NCI-H2107 (cell line): ENCODE measurements at places on chromosomes 7 and 10.

- no peak for DNase-seq
Observed at GRCh38 chr10:21160116-21160515, 263.0 kb upstream of the NEBL start.

- no peak for DNase-seq
Observed at GRCh38 chr10:79628988-79629954, 18.5 kb downstream of the SFTPA1 start.

DNA sequence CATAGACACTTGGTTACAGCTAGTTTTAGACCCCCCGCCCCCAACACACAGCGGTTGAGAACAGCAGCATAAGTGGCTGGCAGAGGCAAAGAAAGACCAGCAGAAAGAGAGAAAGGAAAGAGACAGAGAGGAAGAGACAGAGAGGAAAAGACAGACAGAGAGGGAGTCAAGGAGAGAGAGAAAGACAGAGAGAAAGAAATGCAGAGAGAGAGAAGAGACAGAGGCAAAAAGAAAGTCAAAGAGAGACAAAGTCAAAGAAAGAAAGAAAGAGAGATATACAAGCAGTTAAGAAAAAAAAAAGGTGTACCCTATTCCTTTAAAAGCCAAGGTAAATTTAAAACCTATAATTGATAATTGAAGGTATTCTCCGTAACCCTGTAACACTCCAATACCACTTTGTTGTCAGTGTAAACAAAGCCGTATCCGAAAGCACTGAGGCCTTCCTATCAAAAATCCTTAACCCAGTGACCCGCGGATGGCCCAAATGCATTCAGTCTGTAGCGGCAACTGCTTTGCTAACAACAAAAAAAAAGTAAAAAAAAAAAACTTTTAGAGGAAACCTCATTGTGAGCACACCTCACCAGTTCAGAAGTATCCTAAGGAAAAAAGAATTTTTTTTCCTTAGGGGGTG is 11.9 kb upstream of the SLC12A9 start:
- no peak for DNase-seq

DNA sequence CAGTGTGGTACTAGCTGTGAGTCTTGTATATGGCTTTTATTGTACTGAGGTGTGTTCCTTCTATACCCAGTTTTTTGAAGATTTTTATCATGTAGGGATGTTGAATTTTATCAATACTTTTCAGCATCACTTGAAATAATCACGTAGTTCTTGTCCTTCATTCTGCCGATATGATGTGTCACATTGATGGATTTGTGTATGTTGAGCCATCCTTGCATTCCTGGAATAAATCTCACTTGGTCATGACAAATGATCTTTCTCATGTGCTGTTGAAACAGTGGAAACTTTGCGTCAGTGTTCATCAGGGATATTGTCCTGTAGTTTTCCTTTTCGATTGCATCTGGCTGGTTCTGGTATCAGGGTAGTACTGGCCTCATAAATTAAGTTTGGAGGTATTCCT is 7.1 kb upstream of the PRKAR1B start:
- no peak for DNase-seq

DNA sequence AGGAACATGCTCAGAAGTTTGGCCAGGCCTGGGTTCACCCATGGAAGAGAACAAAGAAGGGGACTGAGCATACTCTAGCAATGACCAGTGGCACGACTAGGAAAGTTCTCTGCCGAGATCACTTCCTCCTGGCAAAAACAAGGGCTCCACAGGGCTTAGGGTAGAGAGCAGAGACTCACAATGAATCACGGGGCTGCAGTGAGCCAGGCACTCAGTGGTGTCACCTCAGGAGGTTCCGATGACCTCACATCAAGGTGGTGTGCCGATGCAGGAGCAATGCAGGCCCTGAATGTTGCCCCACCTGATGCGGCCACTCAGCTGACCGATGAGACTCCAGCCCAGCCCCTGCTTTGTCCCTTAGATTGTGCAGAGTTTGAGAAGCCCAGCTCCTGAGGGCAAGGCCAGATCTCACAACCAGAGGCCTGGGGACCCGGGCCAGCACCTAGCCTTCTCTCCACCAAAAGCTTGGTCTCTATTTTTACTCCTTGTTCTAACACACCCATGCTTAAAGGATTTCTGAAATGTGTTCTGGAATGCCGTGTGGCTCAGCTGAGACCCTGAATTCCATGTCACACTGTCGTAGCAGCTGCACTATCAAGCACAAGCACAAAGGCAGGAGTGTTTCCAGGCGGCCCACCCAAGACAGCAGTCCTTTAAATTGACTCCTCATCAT is 60.9 kb downstream of the COBL start:
- DNase-seq = no peak

DNA sequence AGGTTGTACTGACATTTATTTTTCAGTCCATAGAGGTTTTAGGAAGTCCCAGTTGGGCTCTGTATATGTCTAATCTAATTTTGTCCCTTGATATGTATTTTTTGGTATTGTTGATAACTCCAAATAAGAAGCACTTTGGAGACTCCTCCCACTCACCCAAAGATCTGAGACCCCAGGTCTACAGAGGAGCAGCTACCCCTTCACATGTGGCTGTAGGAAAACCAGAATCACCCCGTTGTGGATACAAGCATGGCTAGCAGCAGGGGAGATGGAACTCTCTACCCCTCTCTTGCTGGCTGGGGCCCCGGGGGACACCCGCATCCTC is 9.4 kb downstream of the HHEX start:
- DNase-seq = no peak

GRCh38 chr7:140209866-140210609 is 33.3 kb upstream of the KDM7A start:
- no peak for DNase-seq

- DNase-seq = no peak
Observed at GRCh38 chr10:31930023-31930751, 1.6 kb upstream of the ARHGAP12 start.

GRCh38 chr10:18504161-18504560 is 147.2 kb downstream of the NSUN6 start:
- no peak for DNase-seq

GRCh38 chr7:79730971-79731370 is 277.5 kb upstream of the MAGI2 start:
- DNase-seq = no peak

DNA sequence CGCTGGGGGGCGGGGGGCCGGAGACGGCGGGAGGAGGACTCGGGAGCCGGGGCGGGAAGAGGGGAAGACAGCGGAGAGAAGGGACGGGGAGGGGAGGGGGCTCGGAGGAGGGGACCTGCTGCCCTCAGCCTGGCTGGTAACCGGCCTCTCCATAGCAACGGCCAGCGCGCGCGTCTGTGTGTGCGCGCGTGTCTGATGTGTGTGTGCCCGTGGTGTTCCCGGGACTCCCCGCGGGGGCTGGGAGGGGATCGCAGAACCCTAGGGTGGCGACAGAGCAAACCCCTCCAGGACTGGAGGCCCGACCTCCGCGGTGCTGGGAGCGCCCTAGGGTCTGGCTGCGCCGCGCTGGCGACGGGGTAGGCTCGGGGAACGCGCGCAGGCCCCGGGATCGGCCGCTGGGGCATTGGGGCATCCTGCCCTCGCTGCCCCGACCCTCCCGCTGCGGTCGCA is 356.3 kb downstream of the DNAJB6 start:
- DNase-seq = no peak

DNA sequence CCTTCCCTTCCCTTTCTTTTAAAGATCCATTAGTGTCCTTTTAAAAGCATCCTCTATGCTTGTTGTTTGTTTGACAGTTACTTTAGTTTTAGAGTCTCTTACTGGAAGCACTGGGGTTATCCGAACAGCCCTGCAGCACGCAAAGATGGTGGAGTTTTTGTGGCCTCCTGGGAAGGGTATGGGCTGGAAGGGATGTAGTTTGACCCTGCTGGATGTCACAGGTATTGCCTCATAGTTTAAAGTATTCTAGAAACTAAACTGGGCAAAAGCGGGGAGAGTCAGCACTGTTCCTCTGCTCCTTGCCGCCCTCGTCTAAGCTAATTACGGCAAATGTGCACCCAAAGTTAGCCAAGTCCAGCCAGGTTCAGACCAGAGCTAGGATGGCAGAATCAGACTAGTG is 35.8 kb upstream of the GNAI1 start:
- no peak for DNase-seq

GRCh38 chr7:39386718-39387117 is 179.5 kb upstream of the YAE1 start:
- no peak for DNase-seq

GRCh38 chr10:119005362-119006043 is 24.0 kb upstream of the NANOS1 start:
- DNase-seq = no peak

DNA sequence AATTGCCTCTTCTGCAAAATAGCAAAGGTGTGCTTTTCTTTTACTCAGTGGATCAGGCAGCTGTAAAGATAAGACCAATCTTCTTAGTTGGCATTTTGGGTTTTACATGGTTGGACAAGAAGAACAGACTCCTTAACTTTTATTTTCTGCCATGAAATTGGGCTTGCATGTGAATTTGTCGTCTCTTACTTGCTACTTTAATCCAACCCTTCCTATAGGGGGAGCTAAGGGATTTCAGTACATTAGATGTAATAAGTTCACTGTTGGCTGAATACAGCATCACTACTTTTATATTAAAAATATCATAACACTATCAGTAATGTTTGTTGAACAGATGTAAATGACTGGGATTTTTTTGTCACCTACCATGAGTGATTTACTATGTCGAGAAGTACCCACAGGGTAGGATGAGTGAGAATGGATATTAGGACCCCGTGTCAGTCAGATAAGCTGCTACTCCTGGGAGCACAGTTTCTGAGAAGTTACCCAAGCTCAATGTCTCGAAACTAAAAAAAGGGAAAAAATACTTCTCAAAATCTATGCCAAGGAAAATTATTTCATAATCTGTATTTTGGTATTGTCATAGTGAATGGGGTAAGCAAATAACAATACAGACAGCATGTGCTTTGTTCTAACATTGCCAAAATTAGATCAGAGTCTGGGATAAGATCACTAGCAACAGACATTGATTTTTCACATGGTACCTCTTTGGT is 127.4 kb upstream of the AGR3 start:
- DNase-seq = no peak

DNA sequence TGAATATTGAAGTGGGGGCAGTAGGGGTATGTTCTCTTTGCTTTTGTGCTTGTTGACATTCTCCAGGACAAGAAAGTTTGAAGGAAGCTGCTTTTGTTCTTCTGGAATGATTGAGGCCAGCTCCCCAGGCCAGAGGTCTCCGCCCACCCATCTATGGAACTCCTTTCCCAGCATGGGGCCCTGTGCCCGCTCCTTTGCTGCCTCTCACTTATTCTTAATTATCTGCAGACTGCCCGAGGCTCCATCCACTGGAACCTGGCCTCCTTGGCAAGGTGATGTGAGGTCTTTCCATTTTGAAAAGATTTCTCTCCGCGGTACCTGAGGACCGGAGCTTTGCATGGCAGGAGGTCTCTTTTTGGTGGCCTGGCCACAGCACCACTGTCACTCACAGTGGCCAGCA is 39.3 kb upstream of the MKI67 start:
- no peak for DNase-seq

- DNase-seq = no peak
Observed at GRCh38 chr7:116483271-116483942, 16.1 kb upstream of the CAV2 start.

- DNase-seq = peak; percentile 57
Observed at GRCh38 chr7:6346581-6346980, 74.2 kb upstream of the CYTH3 start.

GRCh38 chr10:112832361-112832878 is 117.6 kb upstream of the TCF7L2 start:
- DNase-seq = no peak

- DNase-seq = no peak
Observed at GRCh38 chr10:86868353-86868752, 89.1 kb downstream of the MMRN2 start.

DNA sequence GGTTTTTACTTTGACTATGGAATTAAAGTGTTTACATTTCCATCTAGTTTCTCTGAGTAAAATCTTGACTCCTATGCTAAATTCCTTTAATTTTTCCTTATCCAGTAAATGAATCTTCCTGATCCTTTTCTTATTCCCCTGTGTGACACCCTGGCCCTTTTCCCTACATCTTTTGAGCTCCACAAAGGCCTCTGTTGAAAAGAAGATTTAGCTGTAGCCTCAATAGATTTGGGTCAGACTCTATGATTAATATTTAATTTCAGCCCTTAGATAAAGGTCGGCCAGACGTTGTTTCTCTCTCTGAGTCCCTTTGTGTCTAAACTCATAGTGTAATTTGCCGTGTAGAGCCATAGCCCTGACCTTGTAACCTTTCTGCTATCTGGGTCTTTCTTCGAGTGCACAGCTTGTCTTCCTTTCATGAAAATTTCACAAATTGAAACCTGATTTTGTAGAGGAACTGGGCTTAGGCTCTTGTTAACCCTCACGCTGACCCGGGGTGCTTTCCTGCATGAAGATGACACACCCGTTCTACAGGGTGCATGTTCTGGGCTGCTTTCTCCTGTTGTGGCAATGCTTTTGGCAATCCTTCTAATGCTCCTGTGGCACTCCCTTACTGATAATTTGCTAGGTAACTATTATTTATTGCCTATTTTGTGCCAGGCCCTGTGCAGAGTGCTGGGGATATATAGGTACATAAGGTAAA is 21.2 kb downstream of the LSMEM1 start:
- no peak for DNase-seq

GRCh38 chr10:19918794-19919193 is 102.6 kb downstream of the PLXDC2 start:
- no peak for DNase-seq

- no peak for DNase-seq
Observed at GRCh38 chr10:106582291-106582690, 582.2 kb downstream of the SORCS1 start.

DNA sequence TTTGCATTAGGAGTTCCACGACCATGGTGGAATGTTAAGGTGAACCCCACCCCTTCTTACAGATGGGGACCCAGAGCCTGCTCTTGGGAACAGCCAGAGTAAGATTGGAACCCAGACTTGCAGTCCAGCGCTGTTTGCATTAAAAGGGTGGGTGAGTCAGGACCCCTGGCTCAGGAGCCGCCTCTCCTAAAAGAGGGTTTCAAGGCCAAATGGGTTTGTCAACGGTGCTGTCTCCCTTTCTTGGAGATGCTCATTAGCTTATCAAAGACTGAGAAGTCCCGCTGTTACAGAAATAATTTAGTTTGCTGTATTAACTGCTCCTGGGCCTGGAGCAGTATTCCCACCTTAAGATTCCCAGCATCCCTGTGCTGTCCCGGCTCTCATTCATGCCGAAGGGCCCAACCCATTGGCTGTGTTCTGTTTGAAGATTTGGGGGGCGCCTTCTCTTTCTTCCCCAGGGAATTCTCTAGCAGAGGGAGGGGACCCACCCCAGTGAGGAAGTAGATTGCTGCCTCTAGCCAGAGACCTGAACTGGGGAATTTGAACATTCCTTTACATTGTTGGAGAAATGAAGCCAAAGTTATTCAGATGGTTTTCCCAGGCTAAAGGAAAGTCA is 1.8 kb downstream of the MARVELD1 start:
- DNase-seq = no peak

- no peak for DNase-seq
Observed at GRCh38 chr10:51707821-51708424, 8.5 kb upstream of the CSTF2T start.
